ENCODE measurements at places on chromosomes 5 and 9.

GRCh38 chr9:99221266-99221620, 499 bp downstream of the ALG2 start:
- DNase-seq, result peak; percentile 3

- DNase-seq, result no peak
Observed at GRCh38 chr5:155193483-155194107, 180.0 kb downstream of the KIF4B start.

- DNase-seq, result no peak
Observed at GRCh38 chr5:149135536-149136201, 5.6 kb upstream of the ABLIM3 start.

DNA sequence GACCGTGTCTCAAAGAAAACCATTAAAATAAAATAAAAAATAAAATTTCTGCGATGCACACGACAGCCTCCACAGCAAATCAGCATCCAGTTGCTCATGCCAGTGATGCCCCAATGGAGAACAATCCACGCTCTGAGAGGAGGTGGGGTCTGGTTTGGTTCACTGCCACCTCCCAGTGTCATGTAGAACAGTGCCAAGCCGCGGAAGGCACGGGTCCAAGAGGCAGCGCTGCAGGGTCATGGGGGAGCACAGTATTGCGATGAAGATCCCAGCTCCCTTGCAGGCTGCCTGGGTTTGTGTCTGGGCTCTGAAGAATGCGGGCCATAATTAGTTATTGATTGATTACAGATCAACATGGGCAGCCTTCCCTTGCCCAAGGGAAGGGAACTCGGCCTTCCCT, 6.1 kb upstream of the CACFD1 start:
- DNase-seq, result no peak

GRCh38 chr9:97705354-97705950, 8.3 kb upstream of the XPA start:
- DNase-seq, result no peak

- no peak for DNase-seq
Observed at GRCh38 chr5:90014420-90014819, 395.1 kb downstream of the CETN3 start.

DNA sequence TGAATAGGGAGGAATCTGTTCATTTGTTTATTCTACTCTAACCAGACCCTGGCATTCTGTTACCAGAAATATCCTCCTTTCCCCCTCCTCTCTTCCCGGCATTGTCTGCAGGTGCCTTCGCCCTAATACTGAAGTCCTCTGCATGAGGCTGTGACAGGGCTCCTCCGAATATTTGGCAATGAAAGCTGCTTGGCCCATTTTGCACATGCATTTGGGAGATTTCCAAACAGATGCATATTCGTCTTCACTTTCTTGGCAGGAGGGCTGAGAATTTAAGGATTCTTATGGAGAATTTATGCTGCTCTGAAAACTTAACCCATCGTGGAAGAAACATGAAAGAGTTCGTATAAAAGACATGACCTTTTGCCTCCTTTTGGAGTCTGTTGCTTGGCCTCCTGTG, 484.0 kb downstream of the ZNF608 start:
- DNase-seq, result no peak

DNA sequence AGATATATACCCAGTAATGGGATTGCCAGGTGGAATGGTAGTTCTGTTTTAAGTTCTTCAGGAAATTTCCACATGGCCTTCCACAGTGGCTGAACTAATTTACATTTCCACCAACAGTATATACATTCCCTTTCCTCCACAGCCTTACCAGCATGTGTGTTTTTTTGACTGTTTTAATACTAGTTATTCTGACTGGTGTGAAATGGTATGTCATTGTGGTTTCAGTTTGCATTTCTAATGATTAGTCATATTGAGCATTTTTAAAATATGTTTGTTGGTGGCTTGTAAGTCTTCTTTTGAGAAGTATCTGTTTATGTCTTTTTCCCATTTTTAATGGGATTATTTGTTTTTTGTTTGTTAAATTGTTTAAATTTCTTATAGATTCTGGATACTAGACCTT, 208.9 kb downstream of the CFAP90 start:
- DNase-seq, result no peak

- no peak for DNase-seq
Observed at GRCh38 chr9:125106285-125106893, 36.9 kb downstream of the SCAI start.

DNA sequence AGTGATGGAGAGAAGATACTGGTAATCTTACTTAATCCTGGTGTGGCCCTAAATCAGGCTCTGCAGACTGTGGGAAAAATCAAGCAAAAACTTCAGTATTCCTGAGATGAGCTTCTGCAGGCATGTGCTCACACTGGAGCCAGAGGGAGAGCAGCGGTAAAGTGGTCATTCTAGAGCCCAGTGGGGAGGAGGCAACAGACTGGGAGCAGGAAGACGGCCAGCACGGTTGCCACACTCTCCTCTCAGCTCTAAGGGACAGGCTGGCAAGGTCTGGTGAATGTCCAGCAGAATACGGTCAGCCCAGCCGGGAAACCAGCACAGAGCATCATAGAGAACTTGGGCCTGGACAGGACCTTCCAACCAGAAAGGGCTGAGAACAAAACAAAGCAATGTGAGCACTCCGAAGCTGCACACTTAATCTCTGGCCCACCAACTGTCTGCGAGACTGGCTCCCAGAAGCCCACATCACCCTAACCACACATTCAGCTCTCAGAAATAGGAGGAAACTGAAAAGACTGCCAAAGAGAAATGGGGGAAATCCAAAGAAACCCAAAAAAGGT, 30.3 kb downstream of the MED27 start:
- DNase-seq, result no peak

DNA sequence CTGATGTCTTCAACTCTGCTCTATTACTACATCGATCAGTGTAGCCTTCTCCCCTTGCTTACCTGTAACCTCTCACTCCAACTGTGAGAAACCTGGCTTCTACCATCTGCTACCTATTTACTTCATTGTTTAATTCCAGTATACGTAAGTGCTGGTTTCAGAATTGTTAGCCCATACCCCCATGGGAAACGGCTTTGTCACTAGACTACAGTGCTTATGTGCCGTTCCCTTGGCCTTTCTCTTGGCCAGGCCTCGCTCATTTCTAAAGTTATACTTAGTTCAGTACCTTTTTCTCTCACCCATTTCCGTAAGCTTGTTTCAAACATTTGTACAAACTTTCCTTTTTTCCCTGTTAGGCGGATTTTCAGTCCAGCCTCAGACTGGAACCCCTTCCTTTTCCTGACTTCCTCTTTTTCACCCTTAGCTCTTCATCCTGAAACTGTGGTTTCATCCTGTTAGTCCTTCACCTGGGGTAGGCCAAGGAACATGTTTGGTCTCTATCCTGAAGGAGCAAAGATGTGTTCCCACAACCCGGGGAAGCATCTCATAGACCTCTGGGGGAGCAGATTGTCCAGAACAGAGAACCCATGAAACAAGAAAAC, 21.7 kb downstream of the ALG2 start:
- no peak for DNase-seq

- DNase-seq, result no peak
Observed at GRCh38 chr9:123772374-123772773, 157.6 kb downstream of the DENND1A start.

All from stimulated activated CD8-positive, alpha-beta memory T cell treated with anti-CD3 and anti-CD28 coated beads, Interleukin-4, amount 100 ng/mL, for 1 hour (primary cell).